Esophagus squamous epithelium (tissue), 5 donors: ENCODE measurements at places on chromosomes 2 and 18.

DNA sequence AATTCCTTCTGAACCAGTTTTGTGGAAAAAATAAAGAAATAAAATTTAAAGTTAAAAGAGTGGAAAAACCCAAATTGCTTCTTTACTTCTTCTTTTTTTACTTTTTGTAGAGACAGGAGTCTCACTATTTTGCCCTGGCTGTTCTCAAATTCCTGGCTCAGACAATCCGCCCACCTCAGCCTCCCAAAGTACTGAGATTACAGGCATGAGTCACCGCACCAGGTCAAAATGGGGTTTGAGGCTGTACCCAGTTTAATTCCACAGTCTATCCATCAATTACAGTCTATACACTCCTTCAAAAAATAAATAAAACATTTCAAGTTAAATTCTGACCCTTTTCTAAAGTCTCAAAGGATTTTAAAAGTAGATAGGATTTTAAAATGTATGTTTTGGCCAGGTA is 120.3 kb downstream of the FAM161A start:
- DNase-seq: no peak

DNA sequence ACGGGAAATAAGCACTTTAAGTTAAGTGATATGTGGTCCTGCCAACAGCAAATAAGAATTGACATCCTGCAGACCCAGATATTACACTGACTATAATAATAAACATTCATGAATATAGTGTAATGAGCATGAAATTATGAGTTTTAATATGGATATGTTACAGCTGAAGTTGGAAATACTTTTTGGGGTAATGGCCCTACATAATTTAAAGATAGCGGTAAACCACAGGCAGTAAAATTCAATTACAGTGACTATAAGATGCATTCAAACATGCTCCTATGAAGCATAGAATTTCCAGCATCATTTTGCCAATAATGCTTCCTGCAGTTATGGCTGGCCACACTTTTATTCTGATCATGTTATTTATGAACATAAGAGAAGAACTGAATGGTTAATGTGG is 49.4 kb upstream of the LRRTM4 start:
- no peak for DNase-seq

GRCh38 chr18:59428018-59428417 is 69.0 kb upstream of the LMAN1 start:
- DNase-seq: no peak

DNA sequence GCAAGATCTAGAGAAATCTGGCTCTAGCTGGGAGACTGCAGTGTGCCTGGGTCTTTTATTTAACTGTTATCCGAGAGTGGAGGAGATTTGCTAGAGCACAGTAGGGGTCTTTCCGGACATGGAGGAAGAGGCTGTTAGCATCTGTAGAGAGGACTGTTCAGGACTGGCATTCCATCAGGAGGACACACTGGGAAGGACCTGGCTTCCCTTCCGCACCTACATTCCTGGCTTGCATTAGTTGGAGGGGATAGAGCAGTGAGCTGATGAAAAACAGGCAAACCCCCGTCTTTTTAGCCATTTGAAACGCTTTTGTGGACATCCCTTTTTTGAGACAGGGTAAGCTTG is 874 bp upstream of the PIEZO2 start:
- no peak for DNase-seq

GRCh38 chr2:134639265-134639664 is 79.5 kb downstream of the TMEM163 start:
- DNase-seq: no peak

DNA sequence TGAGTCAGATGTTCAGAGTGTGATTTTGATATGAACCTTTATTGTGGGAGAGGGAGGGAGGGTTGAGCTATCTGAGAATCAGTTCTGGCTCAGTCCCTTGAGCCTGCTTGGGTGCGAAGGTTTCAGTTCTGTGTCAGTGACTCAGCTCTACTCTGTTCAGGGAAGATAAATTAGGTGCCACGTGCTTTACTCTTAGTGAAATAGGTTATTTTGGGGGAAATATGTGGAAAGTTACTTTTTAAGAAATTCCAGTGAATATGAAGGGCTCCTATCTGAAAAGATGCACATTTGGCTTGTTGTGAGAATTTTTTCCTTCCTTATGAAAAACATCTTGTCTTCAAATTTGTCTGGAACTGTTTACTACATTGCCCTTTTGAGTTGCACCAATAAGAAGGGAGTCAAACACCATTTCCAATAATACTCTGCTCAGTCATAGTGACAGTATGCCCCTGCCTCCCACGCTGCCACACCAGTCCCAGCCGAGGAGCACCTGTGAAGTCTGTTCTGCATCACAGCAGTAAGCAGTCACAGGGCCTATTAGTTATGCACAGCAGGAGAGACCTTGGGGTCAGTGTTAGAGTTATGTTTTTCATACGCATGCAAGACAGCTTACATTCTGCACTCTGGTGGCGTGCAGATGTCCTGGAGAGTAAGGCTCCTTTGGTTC is 32.8 kb upstream of the DNAH7 start:
- no peak for DNase-seq

DNA sequence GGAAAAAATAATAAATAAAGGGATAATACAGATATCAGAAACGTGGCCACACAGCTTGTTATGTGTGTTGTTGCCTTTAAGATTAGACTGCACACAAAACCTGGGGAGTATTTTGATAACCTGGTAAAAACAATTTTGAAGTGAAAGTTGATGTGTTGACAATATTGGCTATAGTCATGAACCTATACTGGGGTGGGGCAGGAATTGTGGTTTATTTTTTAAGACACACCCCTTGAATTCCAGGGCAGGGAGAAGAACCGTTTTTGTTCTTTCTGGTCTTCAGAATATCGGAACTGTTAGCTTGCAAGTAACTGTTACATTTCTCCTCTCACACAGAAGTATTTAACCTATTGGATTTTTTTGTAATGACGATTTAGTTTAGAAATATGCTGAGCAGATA is 80.4 kb downstream of the LIMS1 start:
- DNase-seq: no peak

DNA sequence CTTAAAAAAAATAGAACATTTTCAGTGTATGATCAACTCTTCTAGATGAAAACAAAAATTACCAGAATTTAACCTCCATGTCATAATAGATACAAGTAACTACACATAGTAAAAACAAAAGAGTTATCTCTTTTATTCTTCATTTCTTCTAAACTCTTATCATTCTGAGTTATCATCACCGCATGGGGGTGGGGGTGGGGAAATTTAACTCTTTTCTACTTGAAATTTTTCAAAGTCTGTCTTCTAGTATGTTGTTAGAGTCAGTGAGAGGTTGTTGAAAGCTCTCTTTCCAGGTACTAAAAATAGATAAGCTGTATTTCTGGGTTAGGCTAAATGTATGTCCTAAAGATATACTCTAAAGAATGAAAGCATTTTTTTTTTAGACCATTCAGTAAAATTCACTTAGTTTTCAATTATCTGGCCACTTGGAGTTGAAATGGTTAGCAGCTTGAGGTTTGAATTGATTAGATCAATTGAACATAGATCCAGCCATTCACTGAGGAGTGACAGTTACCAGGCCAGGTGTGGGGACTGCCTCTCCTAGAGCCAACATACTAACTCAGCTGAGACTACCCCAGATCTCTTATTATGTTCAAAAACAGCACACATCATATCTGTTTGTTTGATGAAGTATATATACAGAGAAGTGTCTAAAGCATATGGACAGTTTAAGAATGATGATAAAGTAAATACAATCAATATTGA is 220.7 kb downstream of the IKZF2 start:
- DNase-seq: no peak

GRCh38 chr2:142724186-142724585 is 153.3 kb upstream of the KYNU start:
- no peak for DNase-seq

DNA sequence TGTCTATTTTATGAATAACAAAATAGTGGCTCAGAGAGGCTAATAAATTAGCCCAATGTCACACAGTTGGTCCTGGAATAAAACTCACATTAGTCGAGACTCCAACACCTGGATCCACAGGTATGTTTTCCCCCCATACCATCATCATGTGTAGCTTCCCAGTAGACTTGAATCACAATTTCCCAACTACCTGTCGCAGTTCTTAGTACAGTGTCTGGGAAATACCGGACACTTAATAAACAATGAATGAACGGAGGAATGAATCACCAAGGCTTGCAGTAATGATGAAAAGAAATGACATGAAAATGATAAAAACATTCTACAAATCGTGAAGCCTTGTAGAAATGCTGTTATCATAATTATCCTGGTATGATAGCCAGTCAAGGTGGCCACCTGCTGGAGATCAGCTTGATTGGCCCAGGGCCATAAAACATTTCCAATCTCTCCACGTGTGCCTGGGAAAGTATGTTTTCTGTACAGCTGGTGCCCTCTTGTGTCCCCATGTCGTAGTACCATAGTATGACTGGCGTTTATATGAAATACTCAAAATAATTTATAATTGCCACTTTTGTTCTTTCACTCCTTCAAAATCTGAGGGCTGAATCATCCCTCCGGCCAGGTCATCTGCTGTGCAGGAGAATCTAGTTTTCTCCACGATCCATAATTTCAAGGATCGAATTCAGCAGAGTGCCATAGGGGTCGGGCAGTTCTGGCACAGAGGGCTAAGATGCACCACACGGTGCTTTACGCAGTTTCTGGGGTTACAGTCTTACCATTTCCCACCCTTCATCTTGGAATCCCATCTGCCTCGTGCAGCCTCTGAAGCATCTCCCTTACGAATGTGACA is 95.4 kb downstream of the LAMA1 start:
- DNase-seq: no peak

DNA sequence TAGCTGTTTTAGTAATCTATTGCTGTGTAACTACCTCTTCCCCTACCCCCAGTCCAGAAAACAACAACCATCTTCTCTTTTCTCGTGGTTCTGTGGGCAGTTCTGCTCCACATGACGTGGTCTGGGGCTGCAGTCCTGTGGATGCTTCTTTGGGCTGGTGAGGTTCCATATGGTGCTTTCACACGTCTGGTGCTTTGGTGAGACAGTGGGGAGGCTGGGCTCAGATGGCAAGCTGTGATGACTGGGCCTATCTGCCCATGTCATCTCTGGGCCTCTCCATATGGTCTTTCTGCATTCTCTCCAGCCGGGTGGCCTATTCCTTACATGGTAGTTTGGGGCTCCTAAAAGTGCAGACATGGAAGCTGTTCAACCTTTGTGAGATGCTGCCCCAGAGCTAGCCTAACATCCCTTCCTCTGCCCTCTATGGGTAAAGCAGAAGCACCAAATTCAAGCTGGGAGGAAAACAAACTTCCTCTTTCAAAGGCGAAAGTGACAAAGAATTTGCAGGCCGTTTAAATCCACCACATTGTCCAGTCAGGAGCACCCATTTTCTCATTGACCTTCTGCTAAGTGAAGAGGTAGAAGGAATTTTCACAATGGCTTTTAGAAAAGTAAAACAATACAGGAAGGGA is 68.3 kb upstream of the IL1R1 start:
- no peak for DNase-seq

DNA sequence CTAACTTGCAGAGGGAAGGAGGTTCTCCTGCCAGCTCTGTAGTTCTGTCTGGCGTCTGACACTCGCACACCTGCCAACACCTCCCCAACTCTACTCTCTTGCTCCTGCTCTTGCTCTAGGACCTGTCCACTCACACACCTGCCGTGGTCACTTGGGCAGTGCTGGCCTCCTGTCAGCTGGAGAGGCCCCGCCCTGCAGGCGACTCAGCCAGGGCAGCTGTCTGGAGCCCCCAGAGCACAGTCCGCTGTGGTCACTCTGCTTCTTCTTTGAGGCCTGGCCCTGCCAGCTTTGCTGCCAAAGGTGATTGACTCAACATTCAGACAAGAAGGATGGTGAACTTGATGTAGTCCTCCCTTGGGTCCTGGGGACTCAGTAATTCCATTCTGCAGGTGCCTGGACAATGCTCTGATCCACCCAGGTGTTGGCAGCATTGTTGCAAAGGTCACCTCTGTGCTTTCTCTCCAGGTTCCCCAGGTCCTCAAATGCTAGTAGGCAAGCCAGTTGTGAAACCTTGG is 18.7 kb downstream of the TPO start:
- DNase-seq: no peak

GRCh38 chr2:128624956-128625355 is 306.3 kb upstream of the HS6ST1 start:
- no peak for DNase-seq

- DNase-seq: no peak
Observed at GRCh38 chr2:83578405-83578804, 880.7 kb downstream of the SUCLG1 start.

GRCh38 chr2:128402911-128403670 is 84.4 kb upstream of the HS6ST1 start:
- DNase-seq: no peak

DNA sequence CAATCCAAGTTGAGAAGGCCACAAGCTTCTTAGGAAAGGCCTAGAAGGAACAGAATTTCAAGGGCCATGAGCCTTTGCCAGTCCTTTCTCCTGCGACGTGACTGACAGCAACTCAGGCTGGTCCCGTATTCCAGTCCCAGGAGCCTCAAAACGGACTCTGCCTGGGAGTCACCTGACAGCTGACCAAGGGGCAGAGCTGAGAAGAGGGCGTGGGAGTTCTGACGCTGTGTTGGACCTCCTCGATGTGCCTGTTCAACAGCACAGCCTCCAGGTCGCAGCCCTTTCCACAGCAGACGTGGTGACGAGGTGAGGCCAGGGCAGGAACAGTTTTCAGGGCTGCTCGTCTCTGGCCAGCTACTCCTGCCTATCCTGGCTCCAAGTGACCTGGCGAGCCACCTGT is 37.6 kb downstream of the CENPO start:
- DNase-seq: no peak

DNA sequence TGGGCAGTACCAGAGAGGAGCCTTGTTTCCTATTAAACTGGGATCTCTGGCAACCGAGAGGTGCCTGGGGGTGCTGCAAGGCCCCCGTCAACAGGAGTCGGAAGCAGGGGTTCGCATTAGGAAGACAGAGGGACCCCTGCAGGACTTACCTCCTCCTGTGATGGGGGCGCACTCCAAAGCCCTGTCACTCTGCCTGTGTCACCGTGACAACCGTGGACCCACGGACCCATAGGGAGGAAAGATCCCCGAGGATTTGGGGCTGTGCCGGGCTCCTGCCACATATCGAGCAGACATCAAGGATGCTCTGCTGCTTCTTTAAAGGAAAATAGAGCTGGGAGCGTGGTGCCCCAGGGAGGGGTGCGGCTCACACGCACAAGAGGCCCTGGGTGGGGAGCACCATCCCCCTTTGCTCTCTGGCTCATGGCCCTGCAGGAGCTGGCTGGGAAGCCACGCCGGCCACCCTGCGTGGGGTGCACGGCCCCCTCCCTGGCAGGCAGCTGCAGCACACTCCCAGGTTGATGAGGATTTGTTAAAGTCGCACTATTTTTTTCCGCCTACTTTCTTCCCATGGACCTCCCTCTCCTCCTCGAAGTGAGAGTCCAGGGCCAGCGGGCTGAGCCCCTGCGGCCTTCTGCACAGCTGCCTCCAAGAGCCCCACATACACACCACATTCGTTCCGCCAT is 167.5 kb downstream of the TWIST2 start:
- no peak for DNase-seq

GRCh38 chr2:28387082-28387960 is 5.3 kb upstream of the FOSL2 start:
- no peak for DNase-seq

DNA sequence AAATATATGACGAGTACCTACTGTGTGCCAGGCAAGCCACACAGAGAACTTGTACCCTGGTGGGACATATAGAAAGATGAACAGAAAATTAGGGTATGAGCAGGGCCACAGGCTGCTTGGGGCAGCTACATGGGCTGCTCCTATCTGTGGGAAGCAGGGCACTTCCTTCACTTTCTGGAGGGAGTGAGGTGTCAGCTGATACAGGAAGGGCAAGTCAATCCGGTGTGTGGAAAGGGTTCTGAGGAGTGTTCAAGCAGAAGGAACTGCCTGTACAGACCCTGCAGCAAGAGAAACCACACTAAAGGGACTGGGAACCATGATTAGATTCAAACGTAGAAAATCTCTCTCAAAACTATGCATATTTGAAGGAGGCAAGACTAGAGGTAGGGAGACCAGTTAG is 58.6 kb upstream of the BCL11A start:
- no peak for DNase-seq
